Central memory CD8-positive, alpha-beta T cell (primary cell): ENCODE measurements at places on chromosomes 12 and 14.
A peak's percentile ranks its signal among the peaks of the same experiment; 100 is the strongest.

GRCh38 chr12:27279826-27280225, 35.7 kb downstream of the STK38L start:
- DNase-seq = no peak

GRCh38 chr12:1591034-1591433, 3.3 kb downstream of the FBXL14 start:
- peak; percentile 43 for DNase-seq

DNA sequence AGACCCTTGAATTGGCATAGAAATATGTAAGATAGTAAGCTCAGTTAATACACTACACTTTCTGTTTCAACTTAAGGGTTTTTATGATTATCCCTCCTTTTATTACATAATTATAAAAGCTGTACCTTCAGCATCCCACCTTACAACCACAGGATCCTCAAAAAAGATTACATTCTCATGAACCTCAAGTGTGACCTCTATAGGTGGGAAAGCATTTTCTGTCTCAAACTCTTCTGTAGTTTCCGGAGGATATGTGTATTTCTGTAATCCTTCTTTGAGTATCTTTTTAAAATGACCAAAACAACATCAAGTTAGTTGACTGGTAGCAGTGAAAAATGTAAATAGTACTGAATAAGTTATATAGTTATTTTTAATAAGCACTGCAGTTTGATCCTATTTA, 75.9 kb downstream of the DNAI7 start:
- no peak for DNase-seq

DNA sequence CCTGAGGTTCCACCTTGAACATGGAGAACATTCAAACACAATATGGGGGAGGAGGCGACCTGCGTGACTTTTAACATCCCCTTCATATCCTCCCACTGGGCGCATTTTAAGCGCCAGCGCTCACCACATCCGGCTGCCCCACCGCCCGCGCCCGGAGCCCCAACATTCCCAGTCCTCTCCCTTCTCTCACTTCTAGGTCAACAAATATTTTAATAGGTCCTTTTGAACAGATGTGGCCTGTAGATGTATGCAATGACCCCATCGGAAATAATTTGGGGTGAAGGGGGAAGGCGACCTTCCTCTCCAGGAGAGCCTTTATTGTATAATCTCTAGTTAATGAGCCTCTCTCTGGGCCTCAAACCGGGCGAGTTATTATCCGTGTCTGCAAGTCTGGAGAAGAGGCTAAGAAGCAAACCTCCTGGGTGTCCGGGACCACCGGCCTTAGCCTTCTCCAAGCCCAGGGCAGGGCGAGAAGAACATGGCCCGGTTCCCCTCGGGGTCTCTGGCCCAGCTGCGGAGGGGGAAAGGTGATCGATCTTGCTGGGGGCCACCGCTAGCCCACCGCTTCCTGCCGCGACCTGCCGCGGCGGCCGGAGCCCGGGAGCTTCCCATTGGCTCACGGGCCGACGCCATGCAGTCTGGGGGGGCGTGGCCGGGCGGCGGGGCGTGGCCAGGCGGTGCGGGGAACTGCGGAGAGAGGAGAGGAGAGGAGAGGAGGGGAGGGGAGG, 83.2 kb upstream of the HMGA2 start:
- DNase-seq = no peak

DNA sequence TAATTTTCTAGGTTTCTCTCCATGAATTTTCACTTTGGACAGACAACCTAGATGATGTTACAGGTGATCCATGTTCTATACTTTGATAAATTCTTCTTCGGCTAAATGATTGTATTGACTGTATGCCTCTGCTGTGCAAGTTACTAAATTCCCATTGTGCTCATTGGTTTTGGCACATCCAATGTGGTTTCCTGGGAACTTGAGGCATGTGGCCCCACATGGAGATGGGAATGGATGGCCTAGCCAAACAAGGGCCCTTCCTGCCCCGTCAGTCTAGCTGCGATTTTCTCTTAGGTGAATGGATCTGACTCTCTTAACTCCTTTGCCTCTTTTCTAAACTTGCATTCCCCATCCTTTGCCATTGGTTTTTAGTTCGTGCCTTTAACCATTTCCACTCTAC, 186.2 kb downstream of the PELI2 start:
- DNase-seq = no peak

GRCh38 chr14:100078997-100079725, 13.9 kb downstream of the EVL start:
- DNase-seq = peak; percentile 83

GRCh38 chr12:88067301-88067700, 38.1 kb upstream of the C12orf50 start:
- DNase-seq = no peak

GRCh38 chr12:85642808-85643207, 193.4 kb downstream of the RASSF9 start:
- no peak for DNase-seq

GRCh38 chr14:22472466-22472865, 116.6 kb downstream of the DAD1 start:
- no peak for DNase-seq

- no peak for DNase-seq
Observed at GRCh38 chr12:5944053-5944452, 1.0 kb downstream of the ANO2 start.

- no peak for DNase-seq
Observed at GRCh38 chr12:27859648-27860047, 79.6 kb upstream of the MANSC4 start.

DNA sequence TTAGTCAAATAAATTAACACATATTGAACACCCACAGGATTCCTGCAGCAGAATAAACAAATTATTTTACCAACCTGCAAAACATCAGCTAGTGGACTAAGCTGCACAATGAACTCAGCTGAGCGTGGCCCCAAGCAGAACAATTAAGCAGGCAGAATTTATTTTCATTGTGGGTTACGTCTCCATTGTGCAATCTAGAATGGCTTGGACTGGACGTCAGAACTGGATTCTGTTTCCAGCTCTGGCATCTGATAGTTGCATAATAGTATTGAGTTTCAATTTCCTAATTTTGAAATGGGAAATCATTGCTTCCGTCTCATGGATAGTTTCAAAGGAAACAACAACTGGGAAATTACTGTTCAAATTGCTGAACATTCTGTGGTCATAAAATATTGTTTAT, 35.5 kb upstream of the RERG start:
- no peak for DNase-seq

- DNase-seq = no peak
Observed at GRCh38 chr12:84056-84455, 17.5 kb downstream of the IQSEC3 start.

- no peak for DNase-seq
Observed at GRCh38 chr12:125604976-125605375, 539.7 kb downstream of the AACS start.

DNA sequence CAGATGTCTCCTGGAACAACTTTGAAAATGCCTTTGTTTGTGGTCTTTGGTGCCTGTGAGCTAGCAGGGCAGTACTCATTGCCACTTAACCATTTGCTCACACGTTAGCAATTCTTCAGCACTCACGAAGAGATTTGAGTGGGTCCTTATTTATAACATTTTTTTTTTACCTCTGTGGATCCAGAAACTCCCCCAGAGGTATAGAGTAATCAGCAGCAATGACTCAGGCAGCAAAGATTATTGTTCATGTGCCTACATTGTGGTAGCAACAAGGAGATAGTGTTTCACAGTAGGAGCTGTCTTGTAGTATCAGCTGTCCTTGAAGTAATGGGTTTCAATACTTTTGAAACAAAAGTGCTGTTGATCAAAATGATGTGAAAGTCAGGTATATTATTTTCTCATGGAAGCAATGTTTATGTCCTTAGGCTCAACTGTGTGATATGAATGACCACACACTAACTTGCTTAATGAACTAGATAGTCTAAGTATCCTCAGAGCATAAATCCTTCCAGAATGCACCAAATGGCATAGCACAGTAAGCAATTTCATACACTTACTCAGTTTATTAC, 304.1 kb downstream of the EGLN3 start:
- no peak for DNase-seq
